Vagina (tissue), 2 donors: ENCODE measurements at places on chromosomes 3 and 15. TPM values are rescaled to one million over a fixed set of nuclear protein-coding genes. Genes with fewer than 3 reads are reported as not detected.

- DNase-seq = no peak
These were observed 318.5 kb upstream of the TBL1XR1 start for GRCh38 chr3:177515786-177516157.

Gene TNFSF10
- total RNA-seq = 92.8 TPM

Gene CAV3
- total RNA-seq = not detected

- DNase-seq = no peak
These were observed 30.5 kb downstream of the TMED3 start for GRCh38 chr15:79341396-79341795.

GRCh38 chr15:48466820-48467219 is 135.6 kb downstream of the DUT start:
- DNase-seq = no peak

GRCh38 chr3:24454856-24455255 is 39.8 kb downstream of the THRB start:
- no peak for DNase-seq

DNA sequence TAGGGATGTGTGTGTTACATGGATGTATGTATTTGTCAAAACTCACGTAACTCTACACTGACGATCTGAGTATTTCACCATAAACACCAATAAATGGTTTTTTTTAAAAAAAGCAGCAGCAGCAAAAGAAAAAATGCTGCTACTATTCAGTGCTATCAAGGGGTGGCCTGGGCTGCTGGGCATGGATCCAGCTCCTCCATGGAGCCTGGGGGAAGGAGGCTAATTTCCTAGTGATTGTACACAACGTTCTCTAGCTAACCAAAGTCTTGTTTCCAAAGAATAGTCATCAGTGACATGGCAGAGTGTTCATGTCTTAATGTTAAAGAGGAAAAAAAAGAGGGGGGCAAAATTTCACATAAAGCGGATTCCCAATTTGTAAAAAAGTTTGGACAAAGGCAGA is 29.0 kb downstream of the POMGNT2 start:
- no peak for DNase-seq

Gene HPS3
- total RNA-seq = 25.5 TPM

DNA sequence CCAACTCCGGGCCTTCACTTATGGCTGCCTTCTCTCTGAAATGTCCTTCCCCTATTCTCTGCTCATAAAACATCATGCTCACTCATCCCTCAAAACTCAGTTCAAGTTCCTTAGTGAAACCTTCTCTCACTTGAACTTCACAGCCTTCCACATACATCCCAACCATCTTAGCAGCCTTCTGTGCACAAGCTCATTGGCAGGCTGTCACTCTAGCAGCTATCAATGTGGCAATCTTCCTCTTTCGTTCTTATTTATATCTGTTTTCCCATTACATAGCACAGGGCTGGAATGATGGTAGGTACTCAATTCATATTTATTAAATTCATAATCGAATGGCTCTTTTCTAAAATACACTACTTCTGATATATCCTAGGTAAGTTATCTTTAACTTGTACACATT is 66.4 kb upstream of the MCTP2 start:
- no peak for DNase-seq

DNA sequence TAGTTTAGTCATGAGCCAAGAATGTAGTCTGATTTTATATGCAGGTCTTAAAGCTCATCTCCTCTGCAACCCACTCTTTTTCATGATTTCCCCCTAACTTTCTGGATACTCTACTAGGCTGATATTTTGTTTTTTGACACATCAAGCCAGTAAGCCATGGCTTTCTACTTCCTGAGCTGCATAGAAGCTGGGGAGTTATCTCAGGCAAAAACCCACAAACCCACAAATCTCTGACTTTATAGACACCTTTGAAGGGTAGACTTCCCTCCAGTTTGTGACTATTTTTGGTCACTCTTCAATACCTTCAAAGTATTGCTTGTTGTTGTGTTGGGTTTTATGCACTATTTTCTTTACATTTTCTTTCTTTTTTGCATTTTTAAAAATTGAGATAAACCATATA is 28.6 kb downstream of the TMEM202 start:
- DNase-seq = no peak

Gene P3H2
- 41.7 TPM for total RNA-seq

- DNase-seq = no peak
These were observed 91.1 kb upstream of the RNF7 start for GRCh38 chr3:141646760-141647561.

Gene CNOT10
- total RNA-seq = 28.7 TPM
